DMS79 (cell line): ENCODE measurements at places on chromosomes 6 and 20.

- no peak for DNase-seq
Measured at GRCh38 chr6:167572106-167572505, 247.2 kb downstream of the TTLL2 start.

DNA sequence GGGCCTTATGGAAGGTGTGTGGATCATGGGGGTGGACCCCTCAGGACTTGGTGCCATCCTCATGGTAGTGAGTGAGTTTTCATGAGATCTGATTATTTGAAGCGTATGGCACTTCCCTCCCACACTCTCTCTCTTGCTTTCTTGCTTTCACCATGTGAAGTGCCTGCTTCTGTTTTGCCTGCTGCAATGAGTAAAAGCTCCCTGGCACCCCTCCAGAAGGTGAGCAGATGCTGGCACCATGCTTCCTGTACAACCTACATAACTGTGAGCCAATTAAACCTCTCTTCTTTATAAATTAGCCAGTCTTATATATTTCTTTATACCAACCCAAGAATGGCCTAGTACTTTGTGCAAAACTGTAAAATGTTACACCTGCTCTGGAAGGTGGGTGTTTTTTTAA lies 396.8 kb upstream of the HS3ST5 start:
- DNase-seq: no peak

DNA sequence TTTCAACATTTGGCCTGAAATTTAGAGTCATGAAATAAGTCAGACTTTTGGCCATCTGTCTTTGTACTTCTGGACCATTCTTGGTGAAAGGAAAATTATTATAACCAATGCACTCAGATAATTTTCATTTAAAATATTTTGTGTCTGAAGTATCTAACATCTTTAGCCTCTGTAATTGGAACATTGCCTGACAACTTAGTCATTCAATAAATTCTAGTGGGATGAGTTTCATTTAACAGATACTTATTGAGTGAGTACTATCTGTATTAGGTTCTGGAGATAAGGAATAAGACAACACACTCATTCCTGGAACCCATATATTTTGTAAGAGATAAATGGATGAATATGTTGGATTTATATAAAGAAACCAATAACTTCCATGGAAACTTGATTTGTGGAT lies 536.0 kb downstream of the BCKDHB start:
- no peak for DNase-seq

GRCh38 chr6:5132731-5133130 lies 47.6 kb downstream of the PPP1R3G start:
- DNase-seq: no peak

DNA sequence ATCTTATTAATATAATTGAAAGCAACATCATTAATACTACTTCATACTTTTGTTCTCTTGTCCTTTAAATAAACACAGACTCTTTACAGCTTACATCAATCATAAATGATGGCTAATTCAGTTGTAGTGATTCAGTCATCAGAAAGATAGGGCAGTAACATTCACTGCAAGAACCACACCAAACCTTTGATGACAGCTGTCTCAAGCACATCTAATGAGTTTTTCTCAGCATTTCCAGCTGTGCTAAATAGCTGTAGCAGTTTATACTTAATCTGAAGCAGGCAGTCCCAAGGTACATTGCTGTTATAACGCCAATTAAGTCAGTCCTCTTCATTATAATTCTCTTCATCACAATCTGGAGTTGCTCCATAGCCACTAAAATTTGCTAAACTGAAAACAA lies 45.7 kb downstream of the PREP start:
- DNase-seq: no peak

- no peak for DNase-seq
Measured at GRCh38 chr6:35224720-35225119, 11.0 kb downstream of the SCUBE3 start.
